ENCODE measurements at places on chromosomes 5 and 9. TPM values are rescaled to one million over a fixed set of nuclear protein-coding genes. Genes with fewer than 3 reads are reported as not detected.

- DNase-seq: no peak
Measured at GRCh38 chr5:140035881-140036280, 7.2 kb downstream of the NRG2 start.

DNA sequence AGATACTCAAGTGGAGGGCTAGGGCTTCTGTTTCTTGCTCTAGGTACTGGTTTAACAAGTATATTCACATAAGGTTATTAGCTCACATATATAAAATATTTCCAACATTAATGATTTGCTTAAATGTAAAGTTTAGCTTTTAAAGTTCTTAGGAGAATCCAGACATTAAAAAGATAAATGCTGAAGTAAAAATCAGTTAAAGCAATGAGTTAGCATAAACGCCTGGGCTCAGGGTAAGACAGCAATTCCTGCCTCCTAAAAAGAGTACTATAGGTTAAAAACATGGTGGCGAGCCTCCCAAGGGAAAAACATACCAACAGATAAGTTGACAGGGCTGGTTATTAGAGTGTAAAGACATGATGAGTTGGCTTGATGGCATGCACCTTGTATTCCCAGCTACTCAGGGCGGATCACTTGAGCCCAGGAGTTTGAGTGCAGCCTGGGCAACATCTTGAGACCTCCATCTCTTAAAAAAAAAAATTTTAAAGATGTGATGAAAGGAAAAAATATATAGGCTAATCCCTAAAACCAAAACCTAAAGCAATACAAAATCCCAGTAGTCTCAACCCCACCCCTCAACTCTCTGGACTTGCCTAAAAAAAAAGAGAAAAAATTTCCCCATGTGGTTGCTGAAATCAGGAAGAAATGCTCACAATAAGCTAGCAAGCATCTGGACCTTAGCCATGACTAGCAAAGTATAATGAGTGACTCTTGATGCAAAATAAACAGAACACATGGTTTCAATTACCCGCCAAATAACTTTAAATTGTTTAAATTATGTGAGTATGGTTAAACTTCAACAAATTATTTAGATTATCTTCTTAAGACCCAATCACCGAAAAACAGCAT lies 3.6 kb downstream of the GOLPH3 start:
- no peak for DNase-seq

GRCh38 chr5:463301-463700 lies 20.3 kb downstream of the EXOC3 start:
- no peak for DNase-seq

GRCh38 chr5:65480306-65480865 lies 1.3 kb downstream of the ADAMTS6 start:
- peak; percentile 15 for DNase-seq

DNA sequence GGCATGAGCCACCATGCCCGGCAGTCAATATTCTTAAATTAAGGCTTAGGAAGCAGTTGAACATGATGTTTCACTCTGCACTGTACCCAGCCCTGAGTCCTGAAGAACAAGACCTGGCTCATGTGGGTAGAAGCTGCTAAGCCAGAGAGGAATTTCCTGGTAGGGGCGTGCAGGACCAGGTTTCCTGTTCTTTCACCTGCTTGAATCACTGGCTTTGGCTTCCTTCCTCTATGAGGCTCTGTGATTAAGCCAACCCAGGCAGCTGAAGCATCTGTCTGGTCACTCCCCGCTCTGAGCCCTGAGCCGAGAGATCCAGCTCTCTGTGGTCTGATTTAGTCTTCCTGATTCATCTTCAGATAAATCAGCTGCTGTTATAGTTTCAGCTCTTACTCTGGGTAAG lies 29.1 kb downstream of the CFAP77 start:
- no peak for DNase-seq

DNA sequence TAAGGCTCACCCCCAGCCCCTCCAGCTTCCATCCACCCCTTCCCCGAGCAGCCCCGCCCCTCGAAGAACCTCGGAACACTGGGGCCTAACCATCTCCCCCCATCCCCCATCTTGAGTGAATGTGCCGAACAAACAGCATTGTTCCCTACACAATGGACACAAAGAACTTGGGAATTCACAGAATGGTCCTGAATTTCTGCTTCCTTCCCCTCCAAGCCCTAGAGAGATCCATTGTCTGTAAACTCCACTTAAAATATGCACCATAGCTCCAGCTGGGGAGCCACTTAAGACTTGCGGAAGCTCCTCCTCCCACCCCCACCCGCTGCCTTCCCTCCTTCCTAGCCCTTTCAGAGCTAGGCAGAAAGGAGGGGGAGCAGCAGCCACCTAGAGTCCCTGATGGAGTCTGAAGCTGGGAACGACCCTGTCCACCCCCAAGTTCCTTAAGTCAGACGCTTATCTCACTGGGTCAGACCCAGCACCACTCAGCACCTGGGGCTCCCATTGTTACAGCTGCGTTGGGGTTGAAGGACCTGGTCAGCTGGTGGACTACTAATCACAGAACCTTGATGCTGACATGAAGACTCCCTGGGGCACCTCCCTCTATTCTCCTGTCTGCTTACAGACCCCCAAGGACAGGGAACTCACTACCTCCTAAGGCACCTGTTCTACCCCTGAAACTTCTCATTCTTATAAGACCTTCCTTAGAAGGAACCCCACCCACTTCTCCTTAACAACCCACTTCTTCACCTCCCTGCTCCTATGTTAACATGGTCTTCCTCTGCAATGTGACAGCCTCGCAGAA lies 61.4 kb downstream of the PCDH1 start:
- DNase-seq: no peak

DNA sequence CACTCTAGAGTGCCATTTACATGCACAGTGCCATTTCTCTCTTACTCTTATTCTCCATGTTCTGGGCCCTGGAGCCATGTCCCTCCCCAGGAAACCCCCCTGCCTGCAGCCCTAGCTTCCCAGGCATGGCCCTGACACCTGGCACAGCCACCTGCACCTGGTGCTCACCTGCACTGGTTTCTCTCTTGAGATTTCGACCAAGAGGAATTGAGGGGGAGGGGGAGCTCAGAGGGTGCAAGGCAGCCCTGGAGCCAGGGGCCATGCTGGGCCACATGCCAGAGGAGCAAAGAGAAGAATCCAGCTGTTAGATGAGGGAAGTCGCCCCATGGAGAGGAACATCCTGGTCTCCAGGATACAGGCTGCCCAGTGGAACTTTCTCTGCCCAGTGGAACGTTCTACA lies 65.0 kb upstream of the RAPGEF1 start:
- no peak for DNase-seq

- no peak for DNase-seq
Measured at GRCh38 chr5:126511961-126512360, 83.1 kb downstream of the ALDH7A1 start.

GRCh38 chr5:131068893-131069643 lies 96.0 kb downstream of the HINT1 start:
- peak; percentile 7 for DNase-seq

- peak; percentile 59 for DNase-seq
Measured at GRCh38 chr5:95817430-95817829, 5.1 kb downstream of the GLRX start.

DNA sequence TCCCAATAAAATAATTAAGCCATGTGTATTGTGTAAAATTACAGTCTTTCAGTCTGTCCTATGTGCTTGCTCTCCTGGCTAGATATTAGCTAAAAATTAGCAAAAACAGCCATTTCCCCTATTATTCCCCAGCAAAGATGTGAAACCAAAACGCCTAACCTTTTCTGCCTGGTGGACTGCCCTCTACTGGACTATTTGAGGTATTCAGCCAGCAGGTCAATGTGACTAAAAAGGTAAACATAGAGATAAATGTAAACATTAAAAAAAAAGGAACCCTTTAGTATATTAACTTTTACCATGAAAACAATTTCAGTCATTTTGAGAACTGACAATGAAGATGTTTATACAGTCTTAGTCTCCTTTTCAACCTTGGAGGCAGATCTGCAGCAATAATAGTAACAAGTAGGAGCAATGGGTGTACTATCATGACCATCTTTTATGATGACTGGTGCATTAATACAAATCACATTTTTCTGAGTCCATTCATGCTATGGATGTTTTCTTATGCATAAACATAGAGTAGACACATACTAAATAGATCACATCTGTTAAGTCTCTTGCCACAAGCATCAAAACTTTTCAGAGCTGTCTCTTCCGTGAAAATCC lies 10.1 kb downstream of the ATG12 start:
- DNase-seq: peak; percentile 52

DNA sequence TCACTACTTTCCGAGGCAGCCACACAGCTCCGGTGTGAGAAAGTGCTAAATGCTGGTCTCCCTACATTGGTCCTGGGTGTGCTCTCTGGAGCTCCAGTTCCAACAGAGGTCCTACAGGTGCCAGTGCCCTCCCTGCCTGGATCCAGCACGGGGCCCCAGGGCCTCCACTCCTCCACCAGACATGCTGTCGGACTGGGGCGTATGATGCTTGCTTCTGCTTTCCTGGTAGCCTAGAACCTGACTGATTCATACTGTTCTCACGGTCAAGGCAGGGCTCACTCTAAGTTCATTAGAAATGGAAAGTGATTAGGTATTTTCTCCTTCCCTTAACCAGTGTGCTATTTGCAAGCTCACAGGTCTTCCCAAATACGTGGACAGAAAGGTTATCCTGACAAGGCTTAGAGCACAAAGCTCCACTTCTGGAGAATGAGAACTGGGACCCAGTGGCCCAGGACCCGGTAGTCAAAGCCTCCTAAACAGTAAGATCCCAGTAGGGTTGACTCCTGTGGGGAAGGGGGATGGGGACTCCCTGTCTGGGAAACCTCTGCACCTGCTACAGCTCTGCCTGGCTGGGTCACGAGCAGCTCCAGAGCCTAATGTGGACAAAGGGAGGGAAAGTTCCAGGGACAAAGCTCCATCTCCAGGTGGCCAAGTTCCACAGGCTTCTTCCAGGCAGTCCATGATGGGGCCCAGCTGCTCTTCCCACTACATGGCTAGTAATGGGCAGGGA lies 98.1 kb downstream of the PAX5 start:
- DNase-seq: no peak

DNA sequence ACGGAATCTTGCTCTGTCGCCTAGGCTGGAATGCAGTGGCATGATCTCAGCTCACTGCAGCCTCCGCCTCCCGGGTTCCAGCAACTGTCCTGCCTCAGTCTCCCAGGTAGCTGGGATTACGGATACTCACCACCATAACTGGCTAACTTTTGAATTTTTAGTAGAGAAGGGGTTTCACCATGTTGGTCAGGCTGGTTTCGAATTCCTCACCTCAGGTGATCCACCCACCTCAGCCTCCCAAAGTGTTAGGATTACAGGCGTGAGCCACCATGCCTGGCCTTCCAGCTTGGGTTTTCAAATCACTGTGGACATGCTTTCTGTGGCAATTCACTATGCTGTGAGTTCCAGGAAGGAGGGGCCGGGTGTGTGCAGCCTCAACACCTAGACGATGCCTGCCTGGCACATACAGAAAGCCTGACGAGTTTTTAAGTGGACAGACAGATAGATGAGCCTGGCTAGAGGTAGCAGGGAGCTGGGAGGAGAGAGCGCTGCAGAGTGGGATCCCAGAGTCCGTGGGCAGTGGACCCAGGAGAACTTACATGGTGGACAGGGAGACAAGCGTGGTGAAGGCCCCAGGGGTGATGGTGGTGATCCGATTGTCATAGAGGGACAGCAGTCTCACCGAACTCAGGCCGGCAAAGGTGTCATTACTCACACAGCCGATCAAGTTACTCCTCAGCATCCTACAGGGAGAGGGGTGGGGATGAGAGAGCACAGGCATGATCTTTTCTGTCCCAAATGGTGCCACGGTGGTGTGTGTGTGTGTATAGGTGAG lies 173.4 kb upstream of the PANK3 start:
- DNase-seq: no peak

GRCh38 chr5:174829511-174829864 lies 105.1 kb downstream of the MSX2 start:
- no peak for DNase-seq

DNA sequence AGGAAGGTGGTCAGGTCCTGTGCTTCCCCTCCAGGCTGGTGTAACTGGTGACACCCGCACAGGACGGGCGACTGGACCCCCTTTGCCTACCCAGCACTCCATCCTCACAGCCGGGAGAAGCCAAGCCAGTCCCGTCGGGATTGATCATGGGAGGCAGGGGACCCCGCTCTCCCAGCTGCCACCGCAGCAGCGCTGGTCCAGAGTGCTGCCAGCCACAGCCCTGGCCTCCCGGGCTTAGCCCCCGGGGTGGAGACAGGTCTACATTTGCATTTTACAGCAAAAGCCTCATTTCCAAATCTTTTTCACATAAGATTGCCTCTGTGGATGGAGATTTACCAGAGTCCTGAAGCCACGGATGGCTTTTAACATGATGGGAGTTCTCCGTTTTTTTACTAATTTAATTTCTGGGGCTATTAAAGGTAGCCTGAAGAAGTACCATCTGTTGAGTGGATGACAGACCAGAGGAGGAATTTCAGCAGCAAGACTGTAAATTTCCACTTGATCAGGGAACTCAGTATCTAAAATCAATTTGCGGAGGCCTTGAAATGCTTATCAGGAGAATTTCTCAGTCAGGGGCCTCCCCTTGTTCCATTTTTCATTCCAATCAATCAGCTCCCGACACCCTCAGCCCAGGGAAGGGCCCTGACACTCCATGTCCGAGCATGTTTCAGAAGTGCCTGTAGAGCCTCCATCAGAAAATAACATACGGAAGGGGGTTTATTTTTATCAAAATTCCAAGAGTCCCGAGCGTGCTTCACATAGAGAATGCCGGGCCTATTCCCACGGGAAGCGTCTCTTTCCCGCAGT lies 80.6 kb downstream of the OLFM1 start:
- no peak for DNase-seq

DNA sequence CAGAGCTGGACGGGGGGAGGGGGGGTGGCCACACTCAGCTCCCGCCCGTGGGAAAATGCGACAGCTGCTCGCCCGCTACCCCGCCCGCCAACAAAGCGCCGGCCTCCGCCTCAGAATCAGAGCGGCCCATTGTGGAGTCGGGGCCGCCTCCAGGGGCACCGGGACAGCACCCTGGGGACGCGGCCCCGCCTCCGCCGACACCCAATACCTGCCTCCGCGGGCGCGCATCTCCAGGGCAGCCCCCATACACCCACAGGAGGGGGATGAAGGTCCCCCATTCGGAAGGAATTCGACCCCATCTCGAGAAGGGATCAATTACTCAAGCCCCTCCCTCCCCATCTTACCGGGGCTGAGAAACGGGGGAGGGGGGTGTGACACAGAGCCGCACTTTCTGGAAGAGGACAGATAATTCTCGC lies 1.3 kb downstream of the NOTCH1 start:
- peak; percentile 44 for DNase-seq

GRCh38 chr9:136345281-136346156 lies 18.0 kb downstream of the DNLZ start:
- DNase-seq: no peak

- DNase-seq: peak; percentile 59
Measured at GRCh38 chr9:6893350-6894131, 135.8 kb downstream of the KDM4C start.

- DNase-seq: no peak
Measured at GRCh38 chr9:77097335-77097734, 77.9 kb downstream of the FOXB2 start.

Gene C9orf153
- 0.32 TPM for total RNA-seq

Gene SHISAL2B
- not detected for total RNA-seq

Gene OMD
- total RNA-seq: not detected

Gene OR13J1
- total RNA-seq: not detected

Gene PCDHB5
- not detected for total RNA-seq

Gene TMEM252
- total RNA-seq: not detected

Gene ARL14EPL
- total RNA-seq: not detected
